ENCODE measurements at places on chromosomes 7 and 10.

- peak; percentile 27 for DNase-seq
Observed at GRCh38 chr10:74863551-74863950, 37.2 kb downstream of the KAT6B start.

- DNase-seq, result no peak
Observed at GRCh38 chr7:101854084-101854865, 36.8 kb downstream of the CUX1 start.

DNA sequence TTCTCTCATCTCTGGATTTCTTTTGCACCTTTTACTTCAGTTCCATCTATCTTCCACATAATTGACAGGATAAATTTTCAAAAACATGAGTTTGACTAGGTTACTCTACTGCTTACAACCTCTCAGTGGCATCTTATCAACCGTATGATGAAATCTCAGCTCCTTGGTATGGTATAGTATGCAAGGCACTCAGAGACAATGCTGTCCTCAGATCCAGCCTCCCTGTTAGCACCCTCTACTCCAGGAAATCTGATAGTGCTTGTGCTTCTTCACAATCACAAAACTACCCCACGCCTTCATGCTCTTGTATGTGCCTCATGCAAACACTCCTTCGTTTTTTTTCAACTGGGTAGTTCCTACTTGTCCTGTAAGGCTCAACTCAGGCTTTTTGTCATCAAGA, 330.7 kb downstream of the GPR158 start:
- DNase-seq, result no peak

DNA sequence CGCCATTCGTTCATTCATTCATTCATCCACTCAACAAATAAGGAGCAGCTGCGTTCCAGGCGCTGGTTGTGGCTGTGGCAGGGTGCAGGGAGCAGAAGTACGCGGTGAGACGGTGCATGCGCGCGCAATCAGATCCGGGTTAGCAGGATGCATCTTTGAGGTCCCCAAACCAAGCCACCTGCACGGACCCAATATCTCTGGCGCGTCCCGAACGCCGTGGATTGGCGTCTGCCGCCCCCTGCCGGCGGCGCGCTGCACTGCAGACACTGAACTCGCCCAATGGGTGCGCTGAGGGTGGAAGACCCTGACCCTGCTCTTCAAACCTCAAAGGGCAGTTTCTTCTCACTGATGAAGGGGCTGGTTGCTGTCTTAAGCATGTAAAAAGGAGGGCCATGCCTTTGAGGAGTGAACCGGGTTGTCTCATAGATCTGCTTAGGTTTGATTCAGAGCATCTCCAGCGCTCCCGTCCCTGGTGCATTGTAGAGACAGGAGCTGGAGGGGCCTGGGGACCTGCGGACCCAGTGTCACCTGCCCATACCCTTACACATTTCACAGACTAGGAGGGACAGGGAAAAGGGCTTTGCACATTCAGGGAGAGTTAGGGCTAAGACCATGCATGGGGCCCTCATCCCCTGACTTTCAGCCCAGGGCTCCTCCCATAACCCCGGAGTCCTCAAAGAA, 102.5 kb downstream of the RAMP3 start:
- peak; percentile 66 for DNase-seq

- no peak for DNase-seq
Observed at GRCh38 chr7:11294965-11295364, 321.3 kb downstream of the PHF14 start.

DNA sequence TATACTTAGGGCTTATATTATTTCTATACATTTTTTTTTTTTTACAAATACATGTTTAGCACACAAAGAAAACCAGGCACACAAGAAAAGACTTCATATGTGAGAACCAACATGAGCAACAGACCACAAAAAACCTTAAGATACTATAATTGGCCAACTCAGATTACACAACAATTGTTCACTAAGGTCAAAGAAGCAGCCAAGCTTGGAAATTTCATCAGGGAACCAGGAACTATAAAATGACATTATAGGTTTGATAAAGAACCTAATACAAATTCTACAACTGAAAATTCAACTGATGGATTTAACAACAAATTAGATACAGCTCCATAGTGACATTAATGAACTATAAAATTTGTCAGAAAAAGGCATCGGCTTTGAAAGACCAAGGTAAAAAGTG, 4.4 kb upstream of the LUC7L2 start:
- DNase-seq, result peak; percentile 23

DNA sequence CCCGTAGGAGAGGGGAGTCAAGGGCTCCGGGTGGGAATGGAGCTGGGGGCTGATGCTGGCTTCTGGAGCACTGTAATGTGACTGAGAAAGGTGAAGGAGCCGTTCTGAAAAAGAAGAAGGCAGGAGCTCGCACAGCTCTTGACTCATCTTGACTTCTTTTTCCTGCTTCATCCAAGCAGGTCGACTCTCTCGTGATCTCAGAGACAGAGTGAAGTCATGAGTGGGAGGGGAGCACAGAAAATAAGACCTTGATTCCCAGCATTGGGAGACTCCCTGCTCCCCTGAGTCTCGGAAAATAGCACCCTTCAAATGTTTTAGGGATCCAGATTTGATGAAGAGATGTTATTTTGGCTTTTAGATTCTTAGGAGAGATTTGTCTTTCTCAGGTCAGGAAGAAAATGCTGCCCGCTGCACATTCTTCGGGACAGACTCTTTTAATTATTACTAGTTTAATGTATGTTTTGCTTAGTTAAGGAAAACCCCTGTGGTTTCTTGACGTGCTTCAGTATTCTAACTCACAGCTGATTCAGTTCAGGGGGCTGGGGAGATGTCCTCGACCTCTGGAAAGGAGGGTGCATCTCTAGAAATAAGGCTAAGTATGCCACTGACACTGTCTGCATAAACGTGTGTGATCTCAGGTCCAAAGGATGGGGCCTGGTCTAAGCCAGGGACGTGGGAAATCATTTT, 34.1 kb downstream of the EGFR start:
- no peak for DNase-seq

DNA sequence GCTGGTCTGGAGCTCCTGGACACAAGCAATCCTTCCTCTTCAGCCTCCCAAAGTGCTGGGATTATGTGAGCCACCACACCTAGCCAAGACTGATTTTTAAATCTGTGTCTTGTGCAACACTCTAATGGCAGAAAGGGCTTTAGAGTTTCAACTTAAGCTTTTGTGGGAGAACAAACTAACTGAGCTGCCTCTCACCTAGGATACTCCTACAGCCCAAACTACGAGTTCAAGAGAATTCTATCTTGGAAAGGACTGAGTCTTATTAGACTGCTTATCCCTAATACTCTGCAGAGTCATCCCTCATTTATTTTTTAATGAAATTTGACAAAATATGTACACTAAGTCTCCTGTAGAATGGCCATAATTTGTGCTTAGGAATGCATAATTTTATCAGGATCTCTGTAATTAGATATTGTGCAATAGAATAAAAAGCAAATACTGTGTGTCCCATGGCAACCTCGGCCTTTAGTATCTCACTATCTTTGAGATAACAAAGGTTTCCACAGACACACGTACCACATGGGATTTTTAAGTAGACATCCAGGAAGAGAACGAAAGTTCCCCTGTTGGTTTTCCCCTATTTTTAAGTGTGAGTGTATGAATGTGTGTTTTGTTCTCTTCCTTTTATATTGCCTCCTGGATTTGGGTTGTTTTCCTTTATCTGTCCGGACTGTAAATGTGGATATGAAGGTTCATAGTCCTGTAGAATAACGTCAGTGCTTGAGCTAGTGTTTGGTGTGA, 199.4 kb upstream of the TCF7L2 start:
- DNase-seq, result no peak

GRCh38 chr7:116226664-116227063, 16.3 kb downstream of the TES start:
- DNase-seq, result no peak

DNA sequence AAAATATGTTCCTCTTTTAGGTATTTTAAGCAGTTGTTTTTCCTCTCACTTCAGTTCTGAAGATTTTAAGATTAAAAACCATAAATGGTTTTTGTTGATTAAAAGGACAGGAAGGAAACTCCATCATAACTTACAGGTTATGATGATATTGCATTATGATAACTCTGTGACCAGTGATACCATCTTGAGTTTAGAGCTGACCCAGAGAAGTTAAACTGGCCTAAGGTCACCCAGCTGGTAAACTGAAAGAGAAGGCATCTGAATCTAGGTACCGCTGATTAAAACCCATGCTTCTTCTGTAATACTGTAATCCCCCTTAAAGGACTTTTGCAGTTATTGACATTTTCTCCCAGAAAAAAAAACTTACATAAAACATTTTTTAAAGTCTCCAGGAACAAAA, 29.6 kb downstream of the LOXL4 start:
- peak; percentile 27 for DNase-seq

- DNase-seq, result no peak
Observed at GRCh38 chr7:41135511-41135910, 567.4 kb downstream of the INHBA start.

GRCh38 chr7:118708741-118709140, 484.2 kb downstream of the ANKRD7 start:
- DNase-seq, result no peak

- DNase-seq, result peak; percentile 16
Observed at GRCh38 chr10:106189292-106189691, 975.2 kb downstream of the SORCS1 start.

- DNase-seq, result no peak
Observed at GRCh38 chr10:59214160-59214559, 37.7 kb downstream of the PHYHIPL start.

DNA sequence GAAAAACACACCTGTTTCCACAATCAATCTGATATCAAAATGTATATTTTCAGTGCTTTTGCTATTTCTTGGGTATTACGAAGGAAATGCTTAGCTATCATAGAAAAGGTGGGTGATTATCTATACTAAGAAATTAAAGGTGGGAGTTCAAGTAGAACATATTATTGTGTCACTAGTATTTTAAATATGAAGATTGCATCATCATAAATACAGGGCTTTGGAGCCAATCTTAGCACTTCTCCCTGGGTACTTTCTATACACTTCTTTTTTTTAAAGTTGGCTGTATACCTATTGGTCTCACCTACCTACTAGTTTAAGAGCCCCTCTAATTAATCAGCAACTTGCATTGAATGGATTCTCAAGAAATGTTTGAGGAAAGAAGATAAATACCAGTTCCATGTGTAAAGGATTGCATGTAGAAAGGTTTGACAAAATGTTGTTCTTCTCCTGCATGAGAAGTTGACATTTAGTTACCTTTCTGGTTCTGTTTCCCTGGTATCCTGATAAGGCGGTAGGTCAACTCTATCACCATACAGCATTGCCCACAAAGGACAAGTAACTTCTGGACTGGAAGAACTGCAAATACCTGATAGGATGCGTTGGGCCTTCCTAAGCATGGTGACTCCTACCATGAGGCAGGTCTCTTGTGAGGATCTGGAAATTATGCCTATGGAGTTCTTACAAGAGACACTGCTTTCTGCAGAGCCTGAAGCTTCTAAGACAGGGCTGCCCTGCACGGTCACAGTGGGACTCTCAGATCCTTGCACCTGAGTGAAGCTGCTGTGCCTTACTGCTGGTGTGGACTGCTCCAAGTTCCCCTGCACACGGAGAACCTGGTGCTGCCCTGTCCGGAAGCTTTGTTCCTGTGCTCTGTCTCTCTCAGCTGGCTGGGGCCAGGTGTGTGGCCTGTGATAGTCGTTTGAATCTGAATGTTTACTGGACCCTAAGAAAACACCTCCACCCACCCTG, 32.1 kb upstream of the PDSS1 start:
- no peak for DNase-seq

DNA sequence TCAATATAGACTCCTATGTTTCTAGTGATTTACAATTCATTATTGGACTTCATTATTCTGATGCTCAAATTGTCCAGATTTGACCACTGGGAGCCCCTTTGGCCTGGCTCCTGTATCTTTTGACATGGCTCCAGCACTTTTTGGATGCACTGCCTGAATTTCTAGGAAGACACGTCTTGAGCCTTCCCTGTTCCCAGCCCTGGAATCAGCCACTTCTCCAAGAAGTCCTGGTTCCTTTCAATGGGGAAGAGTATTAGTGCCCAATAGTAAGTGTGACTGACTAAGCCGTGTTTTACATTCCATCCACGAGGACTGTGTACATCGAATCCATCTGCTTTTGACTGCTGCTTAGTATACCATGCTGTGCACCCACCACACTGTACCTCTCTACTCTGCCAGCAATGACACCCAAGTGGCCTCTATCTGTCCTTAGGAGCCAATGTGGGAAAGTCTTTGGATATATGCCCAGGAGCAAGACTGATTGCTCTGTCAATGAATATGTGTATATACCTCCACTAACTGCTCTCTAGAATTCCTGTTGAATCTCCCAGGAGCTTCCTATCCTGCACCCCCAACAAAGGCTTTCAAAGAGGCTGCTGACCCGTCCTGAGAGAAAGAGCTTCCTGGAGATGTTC, 23.2 kb upstream of the NPFFR1 start:
- no peak for DNase-seq

GRCh38 chr10:68516766-68517165, 10.6 kb downstream of the SLC25A16 start:
- DNase-seq, result no peak

- DNase-seq, result peak; percentile 32
Observed at GRCh38 chr10:124569623-124570470, 108.2 kb downstream of the LHPP start.

DNA sequence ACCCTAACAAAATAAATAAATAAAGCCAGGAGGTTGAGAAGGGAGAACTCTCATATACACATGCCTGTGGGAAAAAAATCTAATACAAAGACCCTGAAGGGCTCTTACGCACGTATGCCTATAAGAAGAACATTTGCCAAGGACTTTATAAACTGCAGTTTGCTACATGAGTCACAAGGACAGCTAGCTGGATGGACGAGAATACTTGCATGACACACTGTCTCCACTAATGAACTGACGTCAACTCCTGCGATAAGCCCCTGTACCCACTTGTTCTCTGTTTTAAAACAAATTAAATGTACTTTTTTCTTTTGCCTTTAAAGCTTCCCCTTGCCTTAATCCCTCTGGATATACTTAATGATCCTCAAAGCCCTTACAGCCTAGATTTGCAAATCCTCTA, 374.6 kb upstream of the GHITM start:
- DNase-seq, result no peak

DNA sequence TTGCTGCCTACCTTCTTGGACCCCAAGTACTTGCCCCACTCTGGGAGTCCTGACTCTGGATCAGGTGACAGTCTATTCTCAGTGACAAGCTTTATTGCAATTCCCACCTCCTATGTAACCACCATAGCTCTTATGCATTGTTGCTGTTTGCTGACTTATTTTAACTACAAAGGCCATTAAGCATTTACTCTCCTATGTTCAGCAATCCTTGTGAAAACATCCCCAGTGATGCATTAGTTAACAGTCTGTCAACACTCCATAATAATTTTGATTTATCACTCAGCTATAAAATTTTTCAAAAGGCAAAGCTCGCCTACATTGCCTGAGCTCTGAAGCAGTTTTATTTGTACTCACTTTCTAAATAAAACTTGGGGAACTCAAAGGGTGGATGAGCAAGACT, 871.8 kb upstream of the SORCS1 start:
- no peak for DNase-seq

GRCh38 chr7:112550468-112551060, 69.8 kb downstream of the LSMEM1 start:
- DNase-seq, result peak; percentile 68

DNA sequence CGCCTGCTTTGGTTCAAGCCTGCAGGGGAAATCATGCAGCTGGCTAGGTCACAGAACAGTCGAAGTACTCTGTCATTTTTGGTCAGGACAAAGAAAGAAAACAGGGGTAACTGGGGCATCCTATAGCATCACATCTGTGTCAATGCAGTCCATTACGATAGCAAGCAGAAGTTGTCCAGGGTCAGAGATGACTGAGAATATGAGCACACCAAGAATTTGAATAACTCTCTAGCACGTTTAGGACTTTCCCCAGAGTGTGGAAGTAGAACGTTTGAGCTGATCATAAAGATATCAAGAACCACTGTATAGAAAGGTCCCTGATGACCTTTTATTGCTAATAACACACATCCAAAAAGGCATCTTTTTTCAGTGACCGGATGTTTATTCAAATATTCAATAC, 12.7 kb upstream of the HECW1 start:
- no peak for DNase-seq
